Psoas muscle (tissue), 8 donors: ENCODE measurements at places on chromosomes 3 and 15. TPM values are rescaled to one million over a fixed set of nuclear protein-coding genes. Genes with fewer than 3 reads are reported as not detected.
A peak's percentile ranks its signal among the peaks of the same experiment; 100 is the strongest.

GRCh38 chr3:14000556-14000955, 120.7 kb upstream of the WNT7A start:
- no peak for DNase-seq

Gene ITIH1
- not detected for total RNA-seq

Gene GOLGA8T
- total RNA-seq, result not detected

Gene KLHDC8B
- 32.0 TPM for total RNA-seq

Gene CORO2B
- total RNA-seq, result 2.0 TPM

Gene MST1R
- 1.7 TPM for total RNA-seq

Gene TRIP4
- total RNA-seq, result 6.3 TPM

Gene EPHA6
- not detected for total RNA-seq

Gene EIF1B
- total RNA-seq, result 64.8 TPM

GRCh38 chr3:130870423-130870822, 23.5 kb upstream of the ATP2C1 start:
- DNase-seq, result no peak

Gene TBC1D2B
- total RNA-seq, result 11.8 TPM

DNA sequence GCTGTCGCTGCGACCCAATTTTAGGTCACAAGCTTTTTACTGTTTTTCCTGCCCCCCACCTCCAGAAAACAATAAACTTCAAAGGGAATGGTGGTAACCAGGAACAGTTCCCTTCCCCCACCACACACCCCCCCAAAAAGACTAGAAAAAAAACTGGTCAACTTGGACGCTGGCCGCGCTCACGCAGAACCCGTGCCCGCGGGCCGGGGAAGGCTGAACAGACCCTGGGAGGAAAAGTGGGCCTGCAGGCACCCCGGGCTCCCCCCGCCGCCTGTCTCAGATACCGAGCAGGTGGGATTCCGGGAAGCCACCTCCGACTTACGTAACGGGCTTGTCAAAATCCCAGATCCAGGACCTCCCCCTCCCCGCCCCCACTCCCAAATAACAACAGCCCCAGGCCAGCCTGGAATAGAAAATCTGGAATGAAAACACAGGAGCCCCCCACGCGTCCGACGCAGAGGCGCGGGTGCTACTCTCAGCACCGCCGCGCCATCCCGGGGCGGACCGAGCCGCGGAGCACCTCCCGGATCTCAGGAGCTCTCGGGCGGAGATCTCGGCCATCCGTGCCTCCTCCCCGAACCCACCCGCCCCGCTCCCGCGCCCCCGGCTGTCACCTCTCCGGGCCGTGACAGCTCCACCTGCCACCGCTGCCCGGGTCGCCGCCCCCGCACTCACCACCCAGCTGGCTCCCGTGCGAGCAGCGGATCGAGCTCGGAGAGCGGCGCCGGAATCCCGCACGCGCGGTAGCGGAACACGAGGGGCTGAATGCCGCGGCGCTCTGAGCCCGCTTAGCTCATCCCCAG, 557 bp downstream of the DENND4A start:
- DNase-seq, result peak; percentile 71

- no peak for DNase-seq
Observed at GRCh38 chr15:58498821-58499580, 67.2 kb downstream of the LIPC start.

GRCh38 chr3:114674036-114674435, 380.2 kb downstream of the TIGIT start:
- no peak for DNase-seq

- DNase-seq, result no peak
Observed at GRCh38 chr3:134105876-134106556, 76.3 kb upstream of the SLCO2A1 start.

Gene SCN5A
- total RNA-seq, result 5.7 TPM

GRCh38 chr3:186888569-186888968, 41.8 kb upstream of the ST6GAL1 start:
- DNase-seq, result no peak

Gene ISLR2
- 1.3 TPM for total RNA-seq

GRCh38 chr3:98646680-98647079, 53.3 kb upstream of the CPOX start:
- no peak for DNase-seq

Gene CADM2
- total RNA-seq, result 15.7 TPM

DNA sequence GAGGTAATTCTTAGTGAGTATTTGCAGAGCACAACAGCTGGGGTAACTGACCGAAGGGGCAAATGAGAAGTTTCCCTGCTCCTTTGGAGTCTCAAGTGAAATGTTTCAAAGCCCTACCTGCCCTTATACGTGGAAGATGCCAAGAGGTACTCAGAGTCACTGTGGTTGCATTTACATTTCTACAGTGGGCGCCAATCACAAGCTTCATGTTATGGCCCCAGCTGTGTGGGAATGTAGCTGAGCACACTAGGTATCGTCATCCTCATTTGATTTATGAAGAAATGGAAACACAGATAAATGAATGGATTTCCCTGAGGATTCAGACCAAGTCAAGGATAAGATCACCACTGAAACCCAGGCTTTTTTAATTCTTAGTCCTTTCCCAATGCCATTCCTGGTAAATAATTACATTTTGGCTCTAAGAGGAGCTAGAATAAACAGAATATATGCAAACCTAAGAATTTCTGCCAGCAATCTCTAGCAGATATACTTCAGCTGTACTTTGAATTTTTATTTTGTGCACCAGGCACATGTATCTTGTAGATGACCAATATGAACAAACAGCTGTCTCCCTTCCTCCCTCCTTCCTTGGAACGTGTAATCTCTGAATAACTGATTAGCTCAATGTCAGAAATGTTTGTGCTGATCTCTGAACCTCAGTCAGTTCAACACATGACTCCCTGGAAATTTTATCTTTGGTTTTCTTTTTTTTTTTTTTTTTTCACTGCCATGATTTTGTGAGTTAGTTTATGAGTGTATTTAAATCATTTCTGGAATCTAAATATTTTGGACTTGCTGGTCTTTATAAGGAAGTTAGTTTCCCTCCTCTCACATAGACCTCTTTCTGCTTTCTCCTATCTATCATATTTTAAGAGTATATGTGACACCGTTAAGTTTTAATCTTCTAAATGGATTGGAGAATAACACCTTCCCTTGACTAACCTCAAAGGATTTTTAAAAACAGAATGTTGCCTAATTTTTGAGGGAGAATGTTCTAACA, 69.2 kb downstream of the MAP2K5 start:
- no peak for DNase-seq

Gene SAMMSON
- total RNA-seq, result not detected

Gene ZNF502
- total RNA-seq, result 3.9 TPM

Gene FOXB1
- not detected for total RNA-seq

DNA sequence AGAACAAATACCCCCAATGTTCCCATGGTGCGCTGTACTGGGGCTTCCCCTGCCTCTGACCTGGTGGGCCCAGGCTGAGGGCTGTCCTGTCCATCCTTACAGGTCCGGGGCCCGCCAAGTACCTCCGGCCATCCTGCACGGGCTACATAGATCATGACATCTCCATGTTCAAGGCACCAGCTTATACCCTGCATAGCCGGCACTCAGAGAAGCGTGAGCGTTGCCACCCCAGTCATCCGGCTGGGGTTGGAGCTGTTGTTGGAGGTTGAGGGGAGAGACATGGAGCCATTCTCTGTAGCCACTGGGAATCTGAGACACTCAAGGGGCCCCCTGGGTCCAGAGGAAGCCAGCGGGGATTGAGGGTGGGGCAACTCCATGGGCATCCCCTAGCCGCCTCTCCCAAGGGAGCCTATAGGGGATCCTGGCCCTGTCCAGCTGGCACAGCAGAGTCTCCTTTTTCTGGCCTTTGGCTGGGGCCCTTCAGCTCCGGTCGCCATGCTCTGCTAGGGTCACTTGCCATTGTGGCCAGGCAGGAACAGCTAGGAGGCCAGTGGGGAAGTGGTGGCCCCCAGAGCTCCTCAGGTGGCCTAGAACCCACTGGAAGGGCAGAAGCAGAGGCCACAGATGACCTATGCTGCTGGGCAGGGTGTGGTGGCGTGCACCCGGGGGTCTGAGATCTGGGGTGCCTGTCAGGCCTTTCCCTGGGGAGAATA, 12.5 kb upstream of the CSPG4 start:
- peak; percentile 26 for DNase-seq

DNA sequence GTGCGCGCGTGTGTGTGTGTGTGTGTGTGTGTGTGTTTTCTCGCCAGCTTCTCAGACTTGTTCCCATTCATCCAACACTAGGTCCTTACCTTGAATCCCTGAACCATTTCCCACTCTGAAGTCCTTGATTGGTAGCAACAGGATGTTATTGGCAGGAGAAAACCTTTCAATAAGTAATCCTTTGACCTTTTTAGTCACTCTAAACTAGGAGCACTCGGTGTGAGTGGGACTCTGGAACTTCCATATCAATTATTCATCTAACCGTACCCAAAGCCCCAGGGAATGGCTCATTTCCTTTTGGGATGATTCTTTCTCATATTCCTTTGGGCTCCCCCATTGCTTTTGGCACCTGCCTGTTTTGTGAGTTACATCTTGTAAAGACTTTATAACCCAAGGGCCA, 140.2 kb upstream of the SPRED1 start:
- no peak for DNase-seq

GRCh38 chr15:48833526-48834239, 22.8 kb upstream of the CEP152 start:
- DNase-seq, result no peak

Gene RUVBL1
- total RNA-seq, result 14.5 TPM

DNA sequence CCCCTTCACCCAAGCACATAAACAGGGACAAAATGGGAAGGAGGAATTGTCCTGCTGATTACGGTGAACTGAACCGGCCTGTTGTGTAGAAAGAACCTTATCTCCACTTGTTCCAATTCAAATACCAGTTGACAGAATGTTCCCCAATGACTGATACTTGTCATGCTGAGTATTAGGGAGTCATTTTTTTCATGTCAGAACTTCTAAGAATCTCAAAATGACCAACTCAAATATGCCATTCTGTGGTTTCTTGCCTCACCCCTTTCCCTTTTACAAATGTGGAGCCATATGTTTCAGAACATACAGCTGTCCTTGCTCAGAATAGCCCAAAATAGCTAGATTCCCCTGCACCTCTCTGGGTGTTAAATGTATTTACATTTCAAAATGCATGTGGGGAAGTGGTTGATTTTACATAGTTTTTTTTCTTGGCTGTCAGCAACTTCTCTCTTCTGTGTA, 405.9 kb upstream of the TBL1XR1 start:
- DNase-seq, result no peak

DNA sequence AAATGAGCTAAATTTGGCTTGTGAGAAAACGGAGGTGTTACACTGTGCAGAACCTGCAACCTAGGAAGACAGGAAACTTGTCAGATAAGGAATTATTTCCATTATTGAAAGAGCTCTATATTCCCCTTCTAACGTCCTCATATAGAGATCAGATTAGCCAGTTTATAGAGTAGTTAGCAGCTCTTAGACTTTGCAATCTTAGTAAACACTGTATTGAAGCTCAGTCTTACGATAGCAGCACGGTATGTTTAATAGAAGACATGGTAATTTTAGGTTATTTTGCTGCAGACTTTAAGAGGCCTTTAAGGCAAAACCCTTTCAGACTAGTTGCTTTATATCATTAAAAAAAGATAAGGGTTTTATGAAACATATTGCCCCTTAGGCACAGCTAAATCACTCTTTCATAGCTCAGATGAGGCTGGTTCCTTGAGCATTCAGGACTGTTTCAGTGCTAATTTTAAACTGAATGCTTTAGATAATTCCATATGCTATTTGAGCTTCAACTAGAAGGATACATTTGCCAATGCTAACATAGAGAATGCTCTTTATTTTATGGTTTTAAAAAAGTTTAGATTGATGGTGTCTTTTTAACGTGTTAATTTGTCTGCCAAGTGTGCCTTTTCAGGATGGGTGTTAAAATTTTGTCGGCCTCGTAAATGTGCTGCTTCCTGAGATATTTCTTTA, 234.3 kb downstream of the PYDC2 start:
- no peak for DNase-seq

- DNase-seq, result peak; percentile 77
Observed at GRCh38 chr3:52240059-52240885, 1.3 kb upstream of the TWF2 start.

Gene TAGLN3
- not detected for total RNA-seq
